ENCODE measurements at places on chromosomes 1 and 21.

DNA sequence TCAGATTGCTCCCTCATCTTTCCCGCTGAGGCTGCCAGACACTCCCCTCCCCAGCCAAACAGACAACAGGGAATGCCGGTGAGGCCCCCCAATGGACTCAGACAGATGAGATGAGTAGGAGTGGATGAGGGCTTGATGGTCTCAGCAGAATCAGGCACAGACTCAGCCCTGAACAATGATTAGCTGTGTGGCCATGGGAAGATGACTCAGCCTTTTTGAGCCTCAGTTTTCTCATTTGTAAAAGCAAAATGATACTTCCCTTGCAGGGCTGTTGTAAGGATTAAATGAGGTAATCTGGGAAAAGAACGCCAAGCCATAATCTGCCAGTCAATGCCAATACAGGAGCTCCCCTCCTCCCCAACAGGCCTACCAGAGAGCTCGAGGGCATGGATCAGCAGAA, 12.4 kb downstream of the C1orf198 start:
- peak; percentile 54 for DNase-seq

- DNase-seq: no peak
These were observed 92.7 kb downstream of the LEPR start for GRCh38 chr1:65512967-65513780.

DNA sequence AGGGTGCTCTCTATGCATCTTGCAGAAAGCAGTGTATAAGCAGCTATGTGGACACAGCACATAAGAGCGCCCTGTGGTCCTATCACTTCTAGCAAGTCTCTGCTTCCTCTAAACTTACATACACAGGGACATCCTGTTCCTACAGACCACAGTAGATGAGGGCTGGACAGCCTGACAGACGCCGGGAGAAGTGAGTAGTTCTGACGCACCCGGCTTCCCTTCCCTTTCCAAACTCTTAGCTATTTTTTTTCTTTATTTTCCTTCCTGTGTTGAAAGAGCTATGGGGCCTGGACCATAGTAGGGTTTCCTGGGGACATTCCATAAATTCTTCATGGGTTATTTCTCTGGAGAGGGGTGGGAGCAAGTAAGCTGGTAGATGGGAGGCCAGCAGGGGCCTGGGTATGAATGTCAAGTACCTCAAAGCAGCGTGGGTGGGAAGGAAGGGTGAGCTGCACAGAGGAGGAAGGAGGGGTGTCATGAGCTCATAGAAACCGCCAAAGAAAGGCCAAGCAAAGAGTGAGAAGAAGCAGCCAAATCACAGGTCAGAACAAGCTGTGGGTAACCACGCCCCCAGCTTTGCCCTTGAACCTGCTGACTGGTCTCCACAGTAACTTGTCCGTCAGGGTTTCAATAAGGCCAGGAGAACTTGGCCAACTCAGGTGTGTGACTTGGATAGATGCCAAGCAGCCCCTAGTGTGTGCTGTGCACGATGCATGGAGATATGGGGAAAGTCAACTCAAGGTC, 36.6 kb downstream of the PLXNA2 start:
- DNase-seq: peak; percentile 94

DNA sequence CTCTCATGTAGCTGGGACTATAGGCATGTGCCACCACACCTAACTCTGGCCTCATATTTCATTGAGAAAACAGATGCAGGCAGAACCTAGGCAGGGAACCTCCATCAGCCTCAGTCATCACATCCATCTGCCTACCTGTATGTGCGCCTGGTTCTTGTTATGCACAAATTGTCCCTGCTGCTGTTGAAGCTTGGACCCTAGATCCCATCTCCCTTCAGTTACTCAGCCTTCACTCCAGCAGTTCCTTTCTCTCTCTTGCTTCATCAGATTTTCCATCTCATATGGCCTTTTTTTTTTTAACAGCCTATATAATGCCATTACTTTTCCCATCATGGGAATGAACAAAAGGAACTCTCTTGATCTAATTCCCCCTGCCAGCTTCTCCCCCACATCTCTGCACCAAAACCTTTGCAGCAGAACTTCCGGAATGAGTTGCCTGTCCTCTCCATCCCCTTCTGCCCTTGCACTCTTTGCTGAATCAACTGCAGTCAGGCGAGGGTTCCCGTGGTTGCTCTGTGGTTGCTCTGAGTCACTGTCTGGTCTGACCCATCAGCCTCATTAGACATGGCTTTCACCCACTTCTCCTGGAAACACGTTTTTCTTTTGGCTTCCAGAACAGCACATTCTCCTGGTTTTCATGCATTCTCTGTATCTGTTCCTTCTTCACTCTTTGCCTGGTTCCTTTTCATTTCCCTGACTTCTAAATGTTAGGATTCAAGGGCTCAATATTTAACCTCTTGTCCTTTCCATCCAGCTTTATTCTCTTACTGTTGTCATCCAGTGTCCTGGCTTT, 41.5 kb downstream of the UBE4B start:
- peak; percentile 93 for DNase-seq

DNA sequence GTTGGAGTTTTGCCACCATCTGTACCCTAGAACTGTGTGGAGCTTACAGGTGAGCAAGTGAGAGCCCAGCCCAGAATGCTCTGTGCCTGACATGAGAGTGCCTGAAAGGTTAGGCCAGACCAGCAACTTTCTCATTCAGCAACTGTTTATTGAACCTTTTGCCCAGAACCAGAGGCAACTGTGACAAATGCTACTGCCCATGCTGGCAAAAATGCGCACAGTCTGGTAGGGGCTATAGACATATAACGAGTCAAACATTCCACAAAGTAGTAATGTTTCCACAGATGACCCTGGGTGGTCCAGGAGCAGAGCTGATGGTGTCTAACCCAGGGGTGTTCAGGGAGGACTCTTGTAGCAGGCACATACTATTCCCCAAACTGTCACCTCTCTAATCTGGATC, 56.0 kb upstream of the GCLM start:
- no peak for DNase-seq

- no peak for DNase-seq
These were observed 23.9 kb upstream of the SAMD11 start for GRCh38 chr1:899636-900317.

GRCh38 chr1:28756846-28757245, 20.1 kb downstream of the YTHDF2 start:
- DNase-seq: no peak

DNA sequence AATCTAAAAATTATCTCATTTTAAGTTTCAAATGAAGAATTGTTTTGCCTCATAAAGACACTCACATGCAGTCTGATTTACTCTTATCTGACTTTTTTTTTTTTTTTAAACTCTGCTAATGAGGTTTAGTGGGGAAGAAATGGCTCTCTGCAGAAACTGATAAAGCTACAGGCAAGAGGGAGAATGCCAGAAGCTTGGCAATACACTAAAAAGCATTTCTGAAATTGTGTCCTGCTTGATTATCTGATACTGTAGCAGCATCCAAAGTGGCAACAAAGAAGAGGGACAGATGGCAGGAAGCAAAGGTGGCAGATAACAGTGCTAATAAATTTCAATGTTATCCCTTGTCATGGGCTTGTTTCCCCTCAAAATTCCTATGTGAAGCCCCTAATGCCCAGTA, 1744.9 kb downstream of the NCAM2 start:
- DNase-seq: no peak

- DNase-seq: no peak
These were observed 242.1 kb upstream of the PRMT6 start for GRCh38 chr1:106814418-106814817.

DNA sequence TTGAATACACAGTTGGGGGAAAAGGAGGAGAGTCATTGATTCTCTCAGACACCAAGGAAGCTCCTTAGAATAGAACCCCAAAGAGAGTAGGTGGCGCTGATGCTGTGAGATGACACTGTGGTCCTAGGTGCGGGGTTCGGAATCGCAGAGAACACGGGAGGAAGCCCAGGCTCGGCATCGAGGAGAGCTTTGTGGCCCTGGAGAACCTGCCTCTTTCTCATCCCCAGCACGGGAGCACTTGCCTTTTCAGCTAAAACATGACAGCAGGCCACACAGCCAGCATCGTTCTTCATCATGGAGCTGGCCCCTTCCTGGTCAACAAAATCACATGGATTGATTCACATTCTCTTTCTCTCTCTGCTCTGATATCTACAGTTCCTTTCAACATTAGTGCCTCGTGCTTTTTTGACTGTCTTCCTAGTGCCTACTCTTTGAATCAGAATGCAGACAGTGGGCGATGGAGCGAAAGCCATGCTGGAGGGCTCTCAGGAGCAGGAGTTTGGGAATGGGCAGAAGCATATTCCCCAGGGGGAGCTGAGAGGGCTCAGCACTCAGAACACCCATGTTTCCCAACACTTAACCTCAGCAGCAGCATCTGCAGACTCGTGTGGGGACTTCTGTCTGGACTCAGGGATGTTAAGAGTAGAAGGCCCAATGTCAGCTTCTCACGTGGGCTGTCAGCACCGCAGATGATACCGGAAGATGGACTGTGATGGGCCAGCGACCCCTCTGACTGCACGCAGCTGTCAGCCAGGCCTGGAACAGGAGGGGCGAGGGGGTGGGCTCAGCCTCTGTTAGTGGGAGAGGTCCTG, 539.4 kb downstream of the KIF26B start:
- DNase-seq: no peak

DNA sequence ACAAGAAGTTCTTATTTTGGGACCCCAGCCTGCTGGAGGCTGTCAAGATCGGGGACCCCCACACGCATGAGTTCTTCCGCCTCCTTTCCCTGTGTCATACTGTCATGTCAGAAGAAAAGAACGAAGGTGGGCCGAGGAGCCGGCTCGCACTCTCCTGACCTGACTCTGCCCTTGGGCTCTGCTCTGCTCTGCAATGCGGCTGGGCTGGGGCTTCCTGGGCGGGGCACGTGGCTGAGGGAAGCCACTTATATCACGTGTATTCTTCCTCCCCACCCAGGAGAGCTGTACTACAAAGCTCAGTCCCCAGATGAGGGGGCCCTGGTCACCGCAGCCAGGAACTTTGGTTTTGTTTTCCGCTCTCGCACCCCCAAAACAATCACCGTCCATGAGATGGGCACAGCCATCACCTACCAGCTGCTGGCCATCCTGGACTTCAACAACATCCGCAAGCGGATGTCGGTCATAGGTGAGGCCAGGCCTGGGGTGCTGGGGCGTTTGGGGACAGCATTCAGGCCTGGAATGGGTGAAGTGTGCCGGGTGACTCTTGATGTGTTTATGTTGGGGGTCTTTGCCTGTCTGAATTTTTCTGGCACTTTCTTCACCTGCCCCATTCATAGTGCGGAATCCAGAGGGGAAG, 17.6 kb downstream of the ATP8B2 start:
- DNase-seq: no peak

- DNase-seq: no peak
These were observed 8.6 kb downstream of the JAM2 start for GRCh38 chr21:25647647-25648046.

DNA sequence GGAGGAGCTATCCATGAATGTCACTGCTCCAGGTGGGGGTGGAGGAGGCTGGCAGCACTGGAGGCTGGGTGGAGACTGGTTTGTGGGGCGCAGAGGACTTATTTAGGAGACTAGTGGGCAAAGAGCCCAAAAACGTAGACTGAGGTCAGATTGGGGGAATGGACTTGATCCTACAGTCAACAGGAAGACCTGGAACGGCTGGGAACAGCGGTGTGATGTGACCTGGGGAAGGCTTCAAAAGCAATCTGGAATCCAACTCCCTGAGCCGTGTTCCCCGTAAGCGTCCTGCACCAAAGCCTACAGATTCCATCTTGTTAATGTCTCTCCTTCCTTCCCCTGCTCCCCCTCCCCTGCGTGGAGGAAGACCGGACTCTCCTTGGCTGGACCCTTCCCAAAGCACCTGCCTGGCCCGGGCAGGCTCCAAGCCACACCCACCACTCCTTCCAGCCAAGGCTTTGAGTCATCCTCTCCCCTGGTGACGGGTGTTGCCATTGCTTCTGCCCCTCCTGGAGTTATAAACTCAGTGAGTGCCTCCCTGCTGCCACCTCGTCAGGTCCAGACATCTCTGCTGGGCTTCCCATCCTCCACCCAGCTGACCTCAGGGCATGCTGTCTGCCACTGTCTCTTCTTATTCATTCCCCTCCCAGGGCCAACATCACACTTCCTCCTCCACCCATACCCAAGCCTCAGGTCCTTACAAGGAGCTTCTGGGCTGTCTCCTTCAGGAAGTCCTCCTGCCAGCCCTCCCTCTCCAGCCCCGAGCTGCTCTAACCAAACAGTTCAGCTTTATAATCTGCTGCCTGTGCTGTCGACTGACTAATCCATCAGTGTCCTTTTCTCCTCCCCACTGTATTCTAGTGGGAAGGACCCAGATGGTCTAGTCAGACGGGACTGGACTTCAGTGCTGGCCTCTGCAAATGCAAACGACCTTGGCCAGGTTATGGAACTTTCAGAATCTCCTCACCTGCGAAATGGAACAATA, 1.6 kb upstream of the CLSTN1 start:
- DNase-seq: peak; percentile 94

GRCh38 chr21:24208562-24209260, 1398.6 kb downstream of the MRPL39 start:
- DNase-seq: no peak

DNA sequence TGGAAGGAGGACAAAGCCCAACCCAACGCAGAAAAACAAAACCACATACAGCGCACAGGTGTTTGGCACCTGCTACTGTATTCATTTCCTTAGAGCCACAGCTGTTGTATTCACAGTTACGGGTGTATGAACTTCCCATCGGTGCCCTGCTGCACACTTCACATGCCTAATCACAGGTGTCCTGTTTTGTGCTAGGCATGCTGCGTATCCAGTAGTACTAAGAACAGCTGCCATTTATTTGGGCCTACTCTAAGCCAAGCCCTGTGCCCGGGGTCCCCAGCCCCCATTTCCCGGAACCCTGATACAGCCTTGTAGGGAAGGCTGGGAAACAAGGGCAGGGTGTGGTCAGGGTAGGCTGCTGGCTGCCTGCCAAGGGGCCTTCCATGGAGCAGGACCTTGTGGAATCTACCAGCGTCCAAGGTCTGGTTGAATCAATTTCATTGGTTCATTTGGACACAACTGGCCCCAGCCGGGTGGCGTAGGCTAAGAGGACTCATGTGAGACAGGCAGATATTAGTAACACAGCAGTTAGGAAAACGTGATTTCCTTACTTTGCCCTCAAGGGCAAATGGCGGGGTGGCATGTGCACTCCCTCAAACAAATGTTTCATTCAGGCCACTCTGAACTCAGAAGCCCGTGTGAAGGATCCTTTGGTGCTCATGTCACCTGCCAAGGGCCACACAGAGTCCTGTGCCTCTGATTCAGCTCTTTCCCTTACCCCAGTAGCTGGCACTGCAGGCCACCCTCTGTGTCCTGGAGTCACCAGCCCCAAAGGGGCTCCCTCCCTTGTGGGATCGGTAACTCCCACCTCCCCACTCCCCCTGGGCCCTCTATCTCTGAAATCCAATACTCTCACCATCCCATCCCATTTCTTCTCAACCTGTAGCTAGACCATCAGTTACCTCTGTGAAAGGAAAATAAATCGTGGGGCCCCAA, 986 bp upstream of the RNF186 start:
- peak; percentile 43 for DNase-seq

GRCh38 chr1:183272390-183272848, 86.4 kb downstream of the LAMC2 start:
- peak; percentile 92 for DNase-seq

- no peak for DNase-seq
These were observed 16.4 kb downstream of the ZBTB21 start for GRCh38 chr21:41993744-41994143.

GRCh38 chr1:20308569-20308968, 17.9 kb downstream of the VWA5B1 start:
- no peak for DNase-seq
